ENCODE measurements at places on chromosomes 5 and 9.

GRCh38 chr5:20694121-20694520 lies 706.1 kb upstream of the CDH18 start:
- no peak for DNase-seq

- no peak for DNase-seq
Observed at GRCh38 chr9:136939996-136940525, 4.5 kb downstream of the FBXW5 start.

- no peak for DNase-seq
Observed at GRCh38 chr5:56350011-56350596, 117.0 kb upstream of the ANKRD55 start.

- DNase-seq: no peak
Observed at GRCh38 chr9:87128844-87129493, 181.7 kb upstream of the GAS1 start.

- no peak for DNase-seq
Observed at GRCh38 chr5:37391591-37391990, 12.5 kb downstream of the WDR70 start.

DNA sequence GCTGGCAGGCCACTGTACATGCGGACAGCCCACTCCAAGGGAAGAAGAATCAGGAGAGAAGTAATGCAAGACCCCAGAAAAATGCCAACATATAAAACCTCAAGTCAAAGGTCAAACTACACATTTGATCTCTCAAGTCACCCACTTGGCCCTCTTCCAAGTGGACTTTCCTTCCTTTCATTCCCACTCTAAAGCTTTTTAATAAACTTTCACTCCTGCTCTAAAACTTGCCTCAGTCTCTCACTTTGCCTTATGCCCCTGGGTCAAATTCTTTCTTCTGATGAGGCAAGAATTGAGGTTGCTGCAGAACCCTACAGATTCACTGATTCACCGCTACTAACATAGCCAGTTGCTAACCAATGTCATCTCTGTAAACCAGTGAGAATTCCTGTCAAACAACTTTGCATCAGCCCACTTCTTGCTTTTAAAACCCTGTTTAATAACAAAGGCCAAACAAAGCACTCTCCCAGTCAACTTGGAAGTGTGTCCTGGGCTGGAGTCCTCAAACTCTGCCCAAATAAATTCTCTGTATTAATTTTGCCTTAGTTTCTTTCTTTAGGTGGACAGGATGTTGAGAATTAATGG lies 6.9 kb upstream of the ATP6V1G1 start:
- DNase-seq: no peak

DNA sequence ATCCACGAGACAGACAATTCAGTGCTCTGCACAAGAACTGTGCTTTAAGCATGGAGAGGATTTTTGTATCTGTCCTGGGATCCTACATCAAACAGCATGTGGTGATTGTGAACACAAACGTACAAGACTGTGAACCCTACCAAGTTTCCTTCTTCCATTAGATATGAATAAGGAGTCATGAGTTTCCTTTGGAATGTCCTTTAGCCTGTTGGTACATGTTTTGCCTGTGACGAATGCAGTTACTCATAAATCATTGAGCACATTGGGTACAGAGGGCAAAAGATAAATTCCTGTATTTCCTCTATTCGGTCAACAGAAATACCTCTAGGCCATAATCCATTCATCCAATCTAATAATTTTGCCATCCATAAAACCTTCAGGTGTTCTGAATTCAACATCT lies 61.5 kb downstream of the FXN start:
- no peak for DNase-seq

GRCh38 chr9:114847492-114848417 lies 41.9 kb upstream of the TNFSF15 start:
- DNase-seq: no peak

GRCh38 chr5:2508514-2508913 lies 243.0 kb downstream of the IRX2 start:
- no peak for DNase-seq

- DNase-seq: no peak
Observed at GRCh38 chr9:98236901-98237487, 18.5 kb downstream of the TBC1D2 start.

GRCh38 chr5:154193283-154193682 lies 2.8 kb downstream of the GALNT10 start:
- DNase-seq: no peak

GRCh38 chr9:92097997-92098482 lies 17.2 kb downstream of the SPTLC1 start:
- peak; percentile 57 for DNase-seq

GRCh38 chr9:130095872-130096271 lies 42.2 kb downstream of the GPR107 start:
- DNase-seq: no peak

DNA sequence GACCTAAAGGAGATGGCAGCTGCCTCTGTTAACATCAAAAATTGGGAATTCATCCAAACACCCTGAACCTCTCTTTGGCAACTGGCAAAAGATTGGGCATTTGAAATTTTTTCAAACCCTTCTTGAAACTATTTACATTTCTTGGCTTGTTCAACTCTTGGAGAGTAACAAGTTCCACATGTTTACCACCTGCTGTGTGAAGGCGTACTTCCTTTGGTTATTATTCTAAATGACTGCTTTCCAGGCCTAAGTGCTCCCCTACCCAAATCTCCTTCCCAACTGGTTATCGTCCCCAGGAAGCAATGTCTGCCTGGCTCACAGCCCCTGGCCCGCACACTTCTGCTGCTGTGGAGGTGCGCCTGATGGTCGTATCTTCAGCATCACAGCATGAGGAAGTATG lies 422.7 kb downstream of the DMAC1 start:
- DNase-seq: no peak

- no peak for DNase-seq
Observed at GRCh38 chr5:80092486-80093107, 57.4 kb downstream of the THBS4 start.

DNA sequence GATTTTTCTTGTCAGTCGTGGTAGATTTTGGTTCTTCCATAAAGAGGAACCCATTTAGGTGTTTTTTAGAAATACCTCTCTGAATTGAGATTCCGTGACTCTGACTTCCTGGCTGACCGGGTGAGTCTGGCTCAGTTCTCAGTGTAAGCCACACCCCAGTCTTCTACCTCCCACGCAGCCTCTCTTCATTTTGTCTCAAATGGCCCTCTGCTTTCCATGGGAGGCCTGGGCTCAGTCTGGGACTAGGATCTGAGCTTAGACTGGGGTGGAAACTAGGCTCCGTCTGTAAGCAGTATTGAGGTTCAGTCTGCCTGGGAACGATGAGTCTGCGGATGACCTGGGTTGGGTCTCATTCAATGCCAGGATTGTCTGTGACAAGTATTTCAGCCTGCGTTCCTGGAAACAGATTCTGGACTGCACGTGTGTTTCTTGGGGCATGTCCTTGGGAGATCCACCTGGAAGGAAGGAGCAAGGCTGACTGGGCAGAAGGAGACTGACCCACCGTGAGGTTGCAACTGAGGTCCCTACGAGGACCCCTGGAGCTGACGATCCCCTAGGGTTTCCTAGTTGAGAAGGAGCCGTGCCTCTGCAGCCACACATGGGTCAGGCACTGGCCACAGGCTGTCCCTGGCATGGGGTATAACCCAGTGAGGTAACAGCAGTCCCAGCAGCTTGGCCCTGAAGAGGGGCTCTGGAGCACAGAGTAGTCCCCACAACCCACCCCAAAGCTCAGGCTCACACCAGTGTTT lies 12.4 kb upstream of the CRB2 start:
- no peak for DNase-seq

GRCh38 chr5:104186100-104186499 lies 623.5 kb upstream of the NUDT12 start:
- DNase-seq: no peak

GRCh38 chr9:89667726-89668125 lies 62.9 kb downstream of the GADD45G start:
- DNase-seq: no peak

- DNase-seq: no peak
Observed at GRCh38 chr5:62585306-62585705, 6.7 kb downstream of the LRRC70 start.

GRCh38 chr5:82306151-82306550 lies 28.0 kb upstream of the RPS23 start:
- no peak for DNase-seq

DNA sequence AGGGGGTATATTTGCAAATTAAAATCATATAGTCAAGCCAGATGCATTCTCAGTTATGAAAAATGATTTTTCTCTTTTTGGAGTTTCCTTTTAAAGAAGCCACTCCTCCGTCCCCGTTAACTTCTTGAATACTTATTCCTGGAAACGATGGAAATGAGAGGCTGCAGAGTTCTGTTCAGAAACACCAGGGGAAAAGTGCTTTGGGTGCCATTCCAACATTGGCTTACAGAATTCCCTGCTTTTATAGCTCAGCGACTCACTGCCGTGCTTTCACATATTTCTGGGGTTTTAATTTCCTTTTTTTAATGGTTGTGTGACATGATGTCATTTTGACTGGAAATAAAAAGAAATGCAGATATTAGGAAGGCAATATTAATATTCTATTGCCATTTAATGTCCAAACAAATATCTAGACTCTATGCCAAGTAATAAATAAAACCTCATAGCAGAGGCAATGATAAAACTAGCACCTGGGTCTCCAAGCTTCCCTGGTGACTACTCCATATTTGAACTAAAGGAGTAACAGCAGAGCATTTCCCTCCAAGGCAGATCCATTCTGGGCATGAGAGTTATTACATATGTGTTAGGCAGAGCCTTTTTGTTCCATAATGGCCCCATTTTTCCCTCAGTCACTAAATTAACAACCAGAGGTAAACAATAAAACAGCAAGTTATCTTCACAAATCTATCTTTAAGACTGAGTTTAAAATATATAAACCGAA lies 363.4 kb downstream of the EBF1 start:
- DNase-seq: no peak

DNA sequence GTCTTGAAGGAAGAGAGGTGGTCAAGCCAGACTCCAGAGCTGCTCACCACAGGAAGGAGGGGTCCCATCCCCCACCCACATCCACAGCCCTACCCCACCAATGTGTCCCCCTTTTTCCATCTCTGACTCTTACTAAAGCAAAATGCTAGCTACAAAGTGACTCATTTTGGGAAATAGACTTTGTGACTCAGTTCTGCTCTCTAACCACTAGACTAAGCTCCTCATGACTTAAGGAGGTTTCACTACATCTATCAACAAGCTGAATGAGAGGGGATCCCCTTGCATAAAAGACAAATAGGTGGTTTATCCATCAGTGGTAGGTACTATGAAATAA lies 35.1 kb upstream of the ADRB2 start:
- no peak for DNase-seq

DNA sequence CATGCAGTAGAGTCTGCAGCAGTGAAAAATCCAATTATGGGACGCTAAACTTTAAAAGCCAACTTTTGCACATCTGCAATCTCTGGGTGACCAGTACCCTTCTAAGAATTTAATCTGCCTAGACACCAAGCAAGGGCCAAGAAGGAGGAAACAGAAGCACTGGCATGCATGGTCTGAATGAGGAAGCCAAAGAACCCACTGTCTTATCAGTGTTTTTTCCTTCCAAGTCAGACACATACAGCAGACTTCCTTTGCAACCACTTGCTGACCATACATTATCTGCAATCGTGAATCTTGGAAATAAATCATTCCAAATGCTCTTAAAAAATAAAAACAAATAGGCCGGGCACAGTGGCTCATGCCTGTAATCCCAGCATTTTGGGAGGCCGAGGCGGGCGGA lies 65.9 kb downstream of the DEPDC1B start:
- DNase-seq: no peak

- DNase-seq: no peak
Observed at GRCh38 chr5:53569453-53569852, 9.0 kb downstream of the NDUFS4 start.
